ENCODE measurements at places on chromosomes 2 and 18.

DNA sequence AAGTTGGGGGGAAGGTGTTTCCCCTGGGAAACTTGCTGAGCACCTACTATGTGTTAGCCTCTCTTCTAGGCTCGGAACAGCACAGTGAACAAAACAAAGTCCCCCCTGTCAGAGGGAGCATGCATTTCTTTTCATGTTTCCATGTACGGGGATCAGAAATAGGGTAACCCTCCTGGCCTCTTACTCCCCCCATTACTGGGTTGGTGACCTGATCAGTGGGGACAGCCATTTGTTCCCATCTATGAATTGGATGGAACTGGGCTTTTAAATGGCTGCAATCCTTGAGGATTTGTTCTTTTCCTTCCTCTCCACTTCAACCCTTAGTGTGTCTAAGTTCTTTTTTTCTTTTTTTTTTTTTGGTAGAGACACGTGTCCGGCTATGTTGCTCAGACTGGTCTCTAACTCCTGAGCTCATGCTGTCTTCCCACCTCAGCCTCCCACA is 13.7 kb downstream of the NCL start:
- DNase-seq, result no peak

GRCh38 chr2:186559370-186559769 is 30.5 kb upstream of the ITGAV start:
- no peak for DNase-seq

- DNase-seq, result peak; percentile 89
Observed at GRCh38 chr2:218671654-218672566, at the start of the genes RNF25 and STK36. Gene RNF25, minus strand, starts transcription at chr2:218672002. Its CDS starts 32 bp downstream, at chr2:218671970. Gene STK36, plus strand, starts transcription at chr2:218672086. Its CDS starts 744 bp downstream, at chr2:218672830.

GRCh38 chr2:229141424-229142025 is 129.6 kb downstream of the PID1 start:
- DNase-seq, result no peak

DNA sequence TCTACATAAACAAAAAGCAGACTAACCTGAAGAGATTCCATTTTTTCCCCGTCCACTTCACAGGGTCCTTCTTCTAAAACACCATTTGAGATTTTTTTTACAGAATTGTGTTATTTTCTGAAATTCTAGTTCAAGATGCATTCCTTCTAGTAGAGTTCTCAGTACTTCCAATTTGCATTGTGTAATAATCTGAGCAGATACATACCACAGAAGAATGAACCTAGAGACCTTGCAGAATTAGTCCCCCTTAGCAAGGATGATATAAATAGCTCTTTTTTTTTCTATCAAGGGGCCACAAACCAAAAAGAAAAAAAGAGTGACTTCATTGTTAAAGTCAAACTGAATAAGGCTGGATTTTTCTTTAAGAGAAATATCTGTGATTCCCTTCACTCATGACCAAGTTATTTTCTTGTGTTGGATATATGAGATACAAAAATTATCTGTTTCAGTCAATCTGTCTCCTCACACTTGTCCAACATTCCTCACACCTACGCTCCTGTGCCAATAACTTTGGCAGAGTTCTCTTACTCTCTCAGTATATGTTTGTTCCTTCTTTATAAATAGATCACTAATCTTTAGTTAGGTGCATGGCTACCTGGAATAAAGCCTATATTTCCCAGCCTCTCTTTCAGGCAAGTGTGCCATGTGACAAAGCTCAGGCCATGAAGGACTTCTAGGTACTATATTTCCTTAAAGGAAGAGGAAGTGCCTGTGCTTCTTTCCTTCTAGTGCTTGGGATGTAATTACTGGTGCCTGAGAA is 183.5 kb downstream of the ZNF385B start:
- no peak for DNase-seq

DNA sequence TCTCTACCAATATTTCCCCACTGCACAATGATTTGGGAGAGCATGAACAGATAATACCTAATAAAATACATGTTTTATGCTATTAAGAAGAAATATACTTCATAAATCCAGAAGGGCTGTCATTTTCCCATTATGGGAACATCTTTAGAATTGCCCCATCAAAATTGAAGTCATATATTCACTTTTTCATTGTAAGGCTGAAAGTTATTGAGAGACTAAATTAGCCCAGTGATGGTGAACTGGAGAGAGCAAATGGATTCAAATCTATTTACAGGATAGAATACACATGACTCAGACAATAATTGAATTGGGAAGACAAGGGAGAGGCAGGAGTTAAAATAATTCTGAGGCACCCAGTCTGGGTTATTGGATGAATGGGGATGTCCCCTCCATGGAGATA is 79.7 kb upstream of the TTC39C start:
- DNase-seq, result no peak

GRCh38 chr2:132429351-132429750 is 12.7 kb downstream of the GPR39 start:
- no peak for DNase-seq

Measured in NCI-H510A (cell line).